Endodermal cell (in vitro differentiated cells): ENCODE measurements at places on chromosomes 5 and 9.
A peak's percentile ranks its signal among the peaks of the same experiment; 100 is the strongest.

GRCh38 chr9:694403-695154 lies 146.9 kb upstream of the DMRT1 start:
- H3K4me1 ChIP-seq, result peaks cover 11% of the 10 kb centered on the region
- no peaks in the 10 kb centered on the region for H3K27me3 ChIP-seq
- H3K27ac ChIP-seq, result no peak overlapping the region
- no peaks in the 10 kb centered on the region for H3K36me3 ChIP-seq
- peak; percentile 25 for DNase-seq
- H3K4me3 ChIP-seq, result no peak overlapping the region

DNA sequence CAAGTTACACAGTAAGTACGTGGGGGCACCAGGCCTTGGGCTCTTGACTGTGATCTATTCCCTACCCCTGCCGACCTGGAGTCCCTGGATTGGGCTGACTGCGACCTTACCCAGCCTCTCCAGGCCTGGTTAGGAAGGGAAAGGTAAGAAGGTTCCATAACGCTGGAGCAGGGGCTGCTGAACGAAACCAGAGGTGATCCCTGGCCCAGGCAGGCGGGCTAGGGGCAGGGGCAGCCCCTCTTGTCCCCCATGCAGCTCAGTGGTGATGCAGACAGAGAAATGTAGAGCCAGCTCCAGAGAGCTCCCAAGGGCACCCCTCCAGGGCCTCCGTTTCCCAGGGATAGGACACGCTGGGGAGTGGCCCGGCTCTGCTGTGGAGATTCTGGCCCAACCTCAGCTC lies 14.1 kb downstream of the PRRX2 start:
- no peak overlapping the region for H3K4me3 ChIP-seq
- H3K36me3 ChIP-seq, result no peaks in the 10 kb centered on the region
- no peak overlapping the region for H3K27ac ChIP-seq
- no peaks in the 10 kb centered on the region for H3K4me1 ChIP-seq

DNA sequence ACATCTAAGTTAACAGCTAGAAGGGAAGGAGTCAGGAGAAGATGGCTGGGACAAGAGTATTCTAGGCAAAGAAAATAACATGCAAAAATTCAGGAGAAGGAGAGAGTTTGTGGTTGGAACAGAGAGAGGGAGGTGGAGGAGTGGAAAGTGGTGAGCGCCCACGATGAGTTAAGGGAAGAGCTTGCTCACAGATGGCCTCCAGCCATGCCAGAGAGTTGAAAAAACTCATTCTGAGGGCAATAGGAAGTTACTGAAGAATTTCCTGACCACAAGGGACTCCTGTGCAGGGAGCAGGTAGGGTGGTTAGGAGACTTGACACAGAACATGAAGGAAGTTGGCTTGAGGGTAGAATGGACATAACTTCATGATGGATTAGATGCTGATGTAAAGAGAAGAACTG lies 159.7 kb downstream of the DOCK2 start:
- H3K36me3 ChIP-seq, result no peaks in the 10 kb centered on the region
- no peak overlapping the region for H3K4me3 ChIP-seq
- no peak overlapping the region for H3K27ac ChIP-seq
- no peaks in the 10 kb centered on the region for H3K27me3 ChIP-seq
- no peak for DNase-seq
- peaks cover 22% of the 10 kb centered on the region for H3K4me1 ChIP-seq

DNA sequence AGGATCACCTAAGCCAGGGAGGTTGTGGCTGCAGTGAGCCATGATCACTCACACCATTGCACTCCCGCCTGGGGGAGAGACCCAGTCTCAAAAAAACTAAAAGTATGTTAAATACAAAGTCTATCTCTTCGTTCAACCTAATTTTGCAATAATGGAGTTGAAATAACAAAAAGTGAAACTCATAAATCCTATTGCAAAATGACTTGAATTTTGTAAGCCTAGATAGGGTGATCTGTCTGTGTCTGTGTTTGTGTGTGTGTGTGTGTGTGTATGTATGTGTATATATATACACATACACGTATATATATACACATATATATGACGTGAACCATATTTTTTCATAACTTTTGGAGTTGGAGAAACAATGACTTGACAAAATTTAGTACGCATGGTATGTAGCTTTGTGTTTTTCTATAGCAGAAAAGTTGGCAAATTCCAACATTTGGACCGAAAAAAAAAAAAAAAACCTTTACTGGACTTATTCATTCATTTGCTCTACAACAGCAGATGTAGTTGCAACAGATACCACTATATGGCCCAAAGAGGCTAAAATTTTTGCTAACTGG lies 76.9 kb upstream of the CDH6 start:
- H3K4me3 ChIP-seq, result no peak overlapping the region
- H3K4me1 ChIP-seq, result no peaks in the 10 kb centered on the region
- no peak overlapping the region for H3K27ac ChIP-seq
- no peaks in the 10 kb centered on the region for H3K36me3 ChIP-seq
- H3K27me3 ChIP-seq, result no peaks in the 10 kb centered on the region
- no peak for DNase-seq

- H3K4me1 ChIP-seq, result peaks cover 20% of the 10 kb centered on the region
- no peaks in the 10 kb centered on the region for H3K36me3 ChIP-seq
- H3K27ac ChIP-seq, result peak overlapping the region; percentile 12
- no peak overlapping the region for H3K4me3 ChIP-seq
Observed at GRCh38 chr5:144487207-144487606, 316.5 kb downstream of the KCTD16 start.

GRCh38 chr5:89968958-89969381 lies 440.6 kb downstream of the CETN3 start:
- no peaks in the 10 kb centered on the region for H3K36me3 ChIP-seq
- no peak overlapping the region for H3K4me3 ChIP-seq
- no peaks in the 10 kb centered on the region for H3K4me1 ChIP-seq
- no peaks in the 10 kb centered on the region for H3K27me3 ChIP-seq
- H3K27ac ChIP-seq, result peak overlapping the region; percentile 90

DNA sequence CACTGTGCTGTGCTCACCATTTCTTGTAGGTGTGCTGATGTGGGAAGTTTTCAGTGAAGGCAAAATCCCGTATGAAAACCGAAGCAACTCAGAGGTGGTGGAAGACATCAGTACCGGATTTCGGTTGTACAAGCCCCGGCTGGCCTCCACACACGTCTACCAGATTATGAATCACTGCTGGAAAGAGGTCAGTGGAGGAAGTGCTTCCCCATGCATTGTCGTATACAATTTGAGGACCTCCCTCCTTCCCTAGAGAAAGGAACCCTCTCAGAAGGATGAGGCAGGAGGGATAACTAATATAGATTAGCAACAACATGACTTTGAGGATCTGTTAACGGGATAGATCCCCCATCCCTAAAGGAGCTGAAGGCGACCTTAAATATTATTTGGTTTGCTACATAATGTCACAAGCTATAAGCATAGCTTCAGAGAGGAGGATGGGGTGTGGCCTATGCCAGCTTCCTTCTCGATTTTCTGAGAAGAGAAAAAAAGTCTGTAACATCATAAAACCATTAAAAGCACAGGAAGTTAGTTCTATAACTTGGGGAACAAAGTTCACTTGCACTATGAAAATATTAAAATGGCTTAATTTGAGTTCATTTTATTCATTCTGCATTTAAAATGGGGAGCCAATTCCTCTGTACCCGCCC lies 17.0 kb upstream of the CYFIP2 start:
- H3K4me3 ChIP-seq, result no peak overlapping the region
- DNase-seq, result no peak
- peaks cover 13% of the 10 kb centered on the region for H3K4me1 ChIP-seq
- H3K27ac ChIP-seq, result no peak overlapping the region
- H3K36me3 ChIP-seq, result no peaks in the 10 kb centered on the region

GRCh38 chr5:170439223-170439943 lies 50.2 kb upstream of the KCNMB1 start:
- H3K4me3 ChIP-seq, result no peak overlapping the region
- H3K36me3 ChIP-seq, result no peaks in the 10 kb centered on the region
- H3K27ac ChIP-seq, result no peak overlapping the region

GRCh38 chr5:14702238-14702839 lies 37.8 kb downstream of the OTULIN start:
- H3K27ac ChIP-seq, result no peak overlapping the region
- no peak overlapping the region for H3K4me3 ChIP-seq
- DNase-seq, result no peak
- no peaks in the 10 kb centered on the region for H3K27me3 ChIP-seq
- H3K4me1 ChIP-seq, result no peaks in the 10 kb centered on the region

GRCh38 chr9:129889122-129889940 lies 54.1 kb downstream of the USP20 start:
- no peaks in the 10 kb centered on the region for H3K27me3 ChIP-seq
- no peak overlapping the region for H3K4me3 ChIP-seq
- peak; percentile 66 for DNase-seq
- H3K4me1 ChIP-seq, result peaks cover 11% of the 10 kb centered on the region

DNA sequence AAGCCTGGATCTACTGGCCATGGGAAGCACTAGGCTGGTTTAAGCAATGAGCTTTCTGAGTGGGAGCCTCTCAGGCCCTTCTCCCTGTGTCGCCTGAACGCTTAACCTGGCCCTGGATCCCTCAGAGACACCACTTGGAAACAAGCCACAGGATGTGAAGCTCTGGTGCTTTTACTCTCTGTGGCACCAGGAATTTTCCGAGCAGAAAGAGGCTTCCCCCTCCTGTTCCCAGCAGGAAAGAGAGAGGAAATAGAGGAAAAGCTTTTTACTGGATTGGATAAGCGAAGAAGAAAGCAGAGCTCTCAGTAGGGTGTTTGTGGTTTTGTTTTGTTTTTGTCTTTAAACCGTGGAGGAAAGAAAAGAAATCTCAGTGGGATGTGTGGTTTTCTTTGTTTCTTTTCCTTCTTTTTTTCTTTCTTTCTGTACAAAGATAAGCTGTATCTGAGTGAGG lies 34.5 kb downstream of the COL15A1 start:
- H3K4me3 ChIP-seq, result no peak overlapping the region
- H3K36me3 ChIP-seq, result no peaks in the 10 kb centered on the region
- peaks cover 13% of the 10 kb centered on the region for H3K4me1 ChIP-seq
- no peak overlapping the region for H3K27ac ChIP-seq
- H3K27me3 ChIP-seq, result peaks cover 27% of the 10 kb centered on the region
- no peak for DNase-seq

DNA sequence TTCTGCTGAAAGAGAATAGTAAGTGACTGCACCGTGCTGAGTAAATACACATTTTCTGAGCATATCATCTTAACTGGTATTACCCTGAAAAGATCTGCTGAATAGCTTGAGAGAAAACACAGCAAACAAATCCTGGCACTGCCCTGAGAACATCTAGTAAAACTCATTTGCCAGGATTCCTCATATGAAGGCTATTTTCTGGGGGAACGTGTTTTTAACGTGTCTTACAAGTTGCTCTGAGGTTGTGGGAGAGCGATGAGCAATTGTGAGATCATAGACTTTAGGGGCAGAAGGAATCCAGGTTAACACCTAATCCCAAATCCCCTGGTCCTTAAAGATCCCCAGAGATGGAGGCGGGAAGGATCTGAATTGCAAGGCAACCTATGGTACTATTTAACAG lies 331.9 kb upstream of the RFX3 start:
- H3K36me3 ChIP-seq, result no peaks in the 10 kb centered on the region

GRCh38 chr9:34982361-34982760 lies 7.2 kb upstream of the DNAJB5 start:
- no peaks in the 10 kb centered on the region for H3K27me3 ChIP-seq
- no peak overlapping the region for H3K4me3 ChIP-seq
- DNase-seq, result no peak
- H3K36me3 ChIP-seq, result no peaks in the 10 kb centered on the region
- H3K27ac ChIP-seq, result no peak overlapping the region

DNA sequence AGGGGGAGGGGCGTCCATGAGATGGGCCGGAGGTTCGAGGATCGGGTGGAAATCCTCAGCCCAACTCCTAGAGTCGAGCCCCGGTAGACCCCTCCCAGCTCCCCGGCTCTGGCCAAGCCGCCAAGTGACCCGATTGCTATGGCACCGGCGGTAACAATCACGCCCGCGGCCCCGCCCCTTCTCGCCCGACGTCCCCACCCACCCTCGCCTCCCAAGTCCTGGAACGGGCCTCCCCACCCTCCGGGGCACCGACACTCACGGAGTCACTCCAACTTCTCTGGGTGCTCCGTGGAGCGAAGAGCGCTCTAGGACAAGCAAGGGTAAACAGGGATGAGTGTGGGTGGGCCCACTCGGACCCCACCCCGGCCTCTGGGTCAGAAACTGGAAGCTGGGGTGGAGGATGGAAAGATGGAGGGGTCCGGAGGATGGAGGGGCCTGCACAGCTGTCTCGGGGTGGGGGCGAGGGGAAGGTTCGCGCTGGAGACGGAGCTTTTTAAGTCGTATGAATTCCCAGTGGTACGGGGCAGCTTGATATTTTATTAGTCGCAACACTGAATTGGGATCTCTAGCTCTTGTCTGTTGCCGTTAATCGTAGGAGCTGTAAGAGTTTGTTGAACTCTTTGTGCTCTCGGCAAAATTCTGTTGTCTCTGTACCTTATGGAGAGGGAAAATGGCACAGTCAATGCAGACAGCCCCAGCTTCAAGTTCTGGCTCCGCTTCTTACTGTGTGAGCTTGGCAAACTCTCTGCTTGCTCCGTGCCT lies at the start of gene SPACA9:
SPACA9 (plus strand) TSS at position 204 of the 762 bp plus-strand sequence. CDS start 5,050 bp downstream, outside the sequence.
- peak within 1 kb of the TSS; percentile 24 for H3K27ac ChIP-seq
- H3K36me3 ChIP-seq, result no peaks in the 10 kb centered on the region
- H3K4me3 ChIP-seq, result peak within 1 kb of the TSS; percentile 93
- peak; percentile 83 for DNase-seq
- peaks cover 24% of the 10 kb centered on the region for H3K27me3 ChIP-seq

DNA sequence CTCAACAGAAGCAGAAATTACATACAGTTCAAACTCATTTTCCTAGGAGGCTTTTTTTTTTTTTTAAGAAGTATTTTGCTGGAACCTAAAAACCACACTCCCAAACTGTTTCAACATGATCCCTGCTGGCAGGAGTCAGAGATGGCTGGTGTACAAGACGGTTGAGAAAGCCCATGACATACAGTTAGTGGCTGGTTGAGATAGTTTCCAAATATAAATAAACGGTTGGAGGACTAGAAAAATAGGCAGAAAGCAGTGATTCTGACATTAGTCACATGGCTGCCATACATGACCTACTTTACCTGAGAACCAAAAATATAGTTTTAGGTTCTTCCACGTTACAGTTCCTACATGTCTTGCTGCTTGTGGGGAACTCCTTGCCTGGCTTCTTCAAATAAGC lies 31.7 kb upstream of the BASP1 start:
- H3K4me1 ChIP-seq, result peaks cover 4% of the 10 kb centered on the region
- H3K27ac ChIP-seq, result no peak overlapping the region
- H3K4me3 ChIP-seq, result no peak overlapping the region
- no peaks in the 10 kb centered on the region for H3K36me3 ChIP-seq

DNA sequence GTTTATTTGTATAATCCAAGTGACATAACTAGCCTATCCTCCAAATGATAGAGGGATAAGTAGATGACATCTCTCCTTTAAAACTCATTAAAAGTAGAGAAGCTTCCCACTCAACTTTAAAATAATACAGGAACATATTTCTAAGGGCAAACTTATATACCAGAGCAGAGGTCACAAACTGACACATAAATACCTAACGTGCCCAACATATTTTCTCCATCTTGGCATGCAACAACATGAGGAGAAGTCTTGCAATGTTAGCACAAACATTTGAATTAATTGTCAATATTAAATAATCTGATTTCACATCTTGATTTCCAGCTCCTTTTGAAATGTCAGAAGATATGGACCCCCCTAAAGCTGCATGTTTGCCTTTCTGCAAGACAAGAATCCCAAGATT lies 335.0 kb downstream of the DEPDC1B start:
- H3K27ac ChIP-seq, result no peak overlapping the region
- H3K27me3 ChIP-seq, result peaks cover 4% of the 10 kb centered on the region
- no peaks in the 10 kb centered on the region for H3K36me3 ChIP-seq

- H3K27ac ChIP-seq, result no peak overlapping the region
- DNase-seq, result no peak
- no peaks in the 10 kb centered on the region for H3K27me3 ChIP-seq
- no peaks in the 10 kb centered on the region for H3K4me1 ChIP-seq
- no peaks in the 10 kb centered on the region for H3K36me3 ChIP-seq
Observed at GRCh38 chr5:95007921-95008597, 276.8 kb downstream of the MCTP1 start.
